Fibroblast of skin of back (primary cell): ENCODE measurements at places on chromosomes 7 and 10.

DNA sequence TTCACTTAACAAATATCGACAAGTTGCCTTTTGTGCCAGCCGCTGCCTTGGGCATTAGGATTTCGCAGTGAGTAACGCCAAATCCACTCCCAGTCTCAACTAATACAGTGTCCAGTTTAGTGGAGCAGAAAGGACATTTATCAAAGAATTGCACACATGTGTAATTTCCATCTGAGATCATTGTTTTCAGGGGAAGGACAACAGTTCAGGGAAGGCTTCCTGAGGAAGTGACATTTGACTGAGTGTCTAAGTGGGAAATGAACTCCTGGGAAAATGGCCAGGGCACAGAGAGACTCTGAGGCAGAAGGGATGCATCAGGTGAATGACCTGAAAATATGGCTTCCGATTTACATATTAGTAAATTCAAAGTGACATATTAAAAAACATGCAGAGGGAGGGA lies 89.4 kb downstream of the ITGA8 start:
- no peak for DNase-seq

GRCh38 chr10:94294168-94294567 lies 68.6 kb downstream of the NOC3L start:
- no peak for DNase-seq

DNA sequence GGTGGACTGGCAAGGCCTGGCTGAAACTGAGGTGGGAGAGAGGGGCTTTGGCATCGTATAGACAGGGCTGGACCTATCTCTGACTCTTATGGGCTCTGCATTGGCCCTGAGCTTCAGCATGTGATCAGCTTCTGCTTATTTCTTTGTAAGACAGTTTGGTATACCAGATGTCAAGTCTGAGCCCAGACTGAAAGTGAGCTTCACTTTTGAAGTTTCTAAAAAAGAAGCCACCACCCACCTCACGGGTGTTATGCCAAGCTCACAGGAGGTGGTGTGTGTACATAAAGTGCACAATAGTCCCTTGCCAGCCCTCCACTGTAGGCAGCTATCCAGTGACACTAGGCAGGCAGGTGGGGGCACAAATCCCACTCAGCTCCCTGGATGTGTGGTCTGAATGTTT lies 68.7 kb upstream of the SEPHS1 start:
- DNase-seq, result no peak

DNA sequence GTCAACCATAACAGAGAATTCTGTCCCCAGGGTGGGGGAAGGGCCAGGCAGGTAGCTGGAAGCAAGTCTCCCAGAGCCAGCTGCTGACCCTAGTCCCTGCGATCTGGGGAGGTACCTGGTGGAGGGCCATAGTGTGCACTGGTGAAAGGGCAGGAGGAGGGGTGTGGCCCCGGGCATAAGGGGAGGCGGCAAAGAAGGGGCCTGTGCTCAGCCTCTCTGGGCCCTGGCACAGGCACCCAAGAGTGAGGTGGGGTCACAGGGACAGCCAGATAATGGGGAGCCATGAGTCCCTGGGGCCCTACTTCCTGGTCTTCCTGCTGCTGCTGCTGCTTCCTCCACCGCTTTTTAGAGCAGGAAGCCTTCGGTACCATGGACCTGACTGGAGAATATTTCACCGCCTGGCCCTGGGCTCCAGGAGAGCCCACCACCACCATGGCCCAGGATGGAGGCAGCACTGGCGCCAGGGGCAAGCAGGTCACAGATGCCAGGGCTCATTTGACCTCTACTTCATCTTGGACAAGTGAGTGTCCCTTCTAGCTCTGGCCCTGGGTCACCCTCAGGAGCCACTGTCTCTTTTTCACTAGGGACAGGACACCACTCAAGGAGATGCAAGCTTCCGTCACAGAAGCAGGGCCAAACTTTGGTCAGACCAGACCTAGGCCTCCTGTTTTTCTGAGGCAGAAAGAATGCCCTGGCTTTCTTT lies at the start of gene ANTXRL:
Gene ANTXRL, plus strand, starts transcription at position 7 of the 703 bp plus-strand sequence. Its CDS starts 266 bp downstream, at position 273.
- no peak for DNase-seq

GRCh38 chr10:12703126-12703525 lies 298.4 kb downstream of the CCDC3 start:
- DNase-seq, result peak; percentile 71
